ENCODE measurements at places on chromosomes 16 and 17.

GRCh38 chr16:57829969-57830360 lies 27.7 kb upstream of the KIFC3 start:
- no peak for DNase-seq

DNA sequence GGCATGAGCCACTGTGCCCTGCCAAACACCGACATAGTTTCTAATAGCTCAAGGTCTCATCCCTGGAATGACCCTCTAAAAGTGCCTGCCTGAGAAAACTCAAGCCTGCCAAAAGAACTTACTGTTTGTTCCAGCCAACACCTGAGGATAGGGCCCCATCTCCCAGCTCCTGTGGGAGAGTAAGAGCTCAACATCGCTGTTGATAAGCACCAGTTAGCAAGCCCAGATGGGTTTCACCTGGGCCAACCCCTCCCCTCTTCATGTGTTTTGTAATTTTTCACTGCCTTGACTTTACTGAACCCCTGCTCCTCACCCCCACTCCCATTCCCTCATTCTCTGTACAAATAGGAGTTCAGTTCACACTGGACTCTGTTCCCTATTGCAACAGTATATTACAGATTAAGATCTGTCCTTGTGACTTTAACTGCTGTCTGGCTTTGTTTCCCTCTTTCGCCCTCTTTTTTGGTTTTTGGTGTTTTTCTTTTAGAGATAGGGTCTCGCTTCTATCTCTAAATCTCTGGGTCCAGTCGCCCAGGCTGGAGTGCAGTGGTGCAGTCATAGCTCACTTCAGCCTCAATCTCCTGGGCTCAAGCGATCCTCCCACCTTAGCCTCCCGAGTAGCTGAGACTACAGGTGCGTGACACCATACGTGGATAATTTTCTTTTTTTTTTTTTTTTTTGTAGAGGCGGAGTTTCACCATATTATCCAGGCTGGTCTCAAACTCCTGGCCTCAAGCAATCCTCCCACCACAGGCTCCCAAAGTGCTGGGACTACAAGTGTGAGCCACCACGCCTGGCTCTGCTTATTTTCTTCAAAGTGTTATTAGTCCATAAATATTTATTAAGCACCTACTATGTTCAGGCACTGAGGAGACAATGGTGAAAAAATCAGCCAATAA lies 12.3 kb downstream of the NUPR1 start:
- DNase-seq, result no peak

- no peak for DNase-seq
Observed at GRCh38 chr16:81668243-81669097, 110.6 kb upstream of the PLCG2 start.

DNA sequence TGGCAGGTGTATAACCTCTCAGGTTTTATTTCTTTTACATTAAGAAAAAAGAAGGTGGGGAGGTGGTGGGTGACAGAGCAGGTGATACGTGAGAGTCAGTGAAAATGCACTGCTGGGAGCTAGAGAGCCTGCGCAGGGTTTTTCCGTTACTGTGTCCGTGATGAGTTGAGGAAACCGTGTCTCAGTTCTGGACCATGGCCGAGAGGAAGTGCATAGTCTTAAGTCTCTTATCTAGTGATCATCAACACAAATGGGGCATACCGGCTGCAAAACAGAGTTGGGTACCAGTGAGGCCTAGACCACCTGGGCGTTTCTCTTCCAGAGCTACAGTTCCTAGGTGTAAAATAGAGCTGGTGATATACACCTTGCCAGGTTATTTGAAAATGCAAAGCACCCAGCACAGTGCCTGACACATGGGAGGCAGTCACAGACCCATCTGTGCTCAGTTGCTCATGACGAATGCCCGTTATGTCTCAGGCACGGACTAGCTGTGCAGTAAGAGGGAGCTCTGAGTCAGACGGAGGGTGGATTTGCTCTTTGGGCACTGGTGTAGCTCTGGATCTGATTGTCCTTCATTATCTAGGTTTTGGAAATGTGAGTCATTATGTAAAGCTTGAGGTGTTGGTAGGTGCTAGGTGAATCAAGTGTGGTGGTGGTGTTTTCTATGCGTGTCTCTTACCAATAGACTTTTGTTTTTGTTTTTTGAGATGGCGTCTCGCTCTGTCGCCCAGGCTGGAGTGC lies 60.9 kb downstream of the RPTOR start:
- DNase-seq, result no peak

- no peak for DNase-seq
Observed at GRCh38 chr16:46972429-46973206, 856 bp downstream of the DNAJA2 start.

DNA sequence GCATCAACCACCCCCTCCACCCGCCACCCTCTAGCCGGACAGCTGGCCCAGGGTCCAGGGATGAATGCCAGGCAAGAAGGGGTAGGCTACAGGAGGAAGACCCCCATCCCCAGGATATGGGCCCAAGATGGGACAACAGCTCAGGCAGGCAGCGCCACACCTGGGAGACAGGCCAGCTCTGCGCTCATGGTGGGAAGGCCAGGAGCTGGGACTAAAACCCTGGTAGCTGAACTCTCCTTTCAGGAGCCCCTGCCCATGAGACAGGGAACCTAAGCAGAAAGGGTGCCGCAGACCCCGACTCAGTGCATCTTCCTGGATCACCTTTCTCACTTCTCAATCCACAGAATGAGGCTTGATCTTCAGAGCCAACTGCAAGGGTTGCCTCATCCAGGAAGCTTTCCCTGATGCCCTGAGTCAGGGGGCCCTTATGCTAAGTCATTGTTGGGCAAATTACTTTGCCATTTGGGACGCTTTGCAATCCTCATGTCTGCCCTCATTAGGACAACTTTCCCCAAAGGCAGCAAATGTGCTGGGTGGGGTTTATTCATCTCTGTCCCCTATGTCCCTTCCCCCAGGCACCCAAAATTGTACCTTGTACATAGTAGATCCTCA lies 9.0 kb downstream of the ZDHHC1 start:
- DNase-seq, result no peak

DNA sequence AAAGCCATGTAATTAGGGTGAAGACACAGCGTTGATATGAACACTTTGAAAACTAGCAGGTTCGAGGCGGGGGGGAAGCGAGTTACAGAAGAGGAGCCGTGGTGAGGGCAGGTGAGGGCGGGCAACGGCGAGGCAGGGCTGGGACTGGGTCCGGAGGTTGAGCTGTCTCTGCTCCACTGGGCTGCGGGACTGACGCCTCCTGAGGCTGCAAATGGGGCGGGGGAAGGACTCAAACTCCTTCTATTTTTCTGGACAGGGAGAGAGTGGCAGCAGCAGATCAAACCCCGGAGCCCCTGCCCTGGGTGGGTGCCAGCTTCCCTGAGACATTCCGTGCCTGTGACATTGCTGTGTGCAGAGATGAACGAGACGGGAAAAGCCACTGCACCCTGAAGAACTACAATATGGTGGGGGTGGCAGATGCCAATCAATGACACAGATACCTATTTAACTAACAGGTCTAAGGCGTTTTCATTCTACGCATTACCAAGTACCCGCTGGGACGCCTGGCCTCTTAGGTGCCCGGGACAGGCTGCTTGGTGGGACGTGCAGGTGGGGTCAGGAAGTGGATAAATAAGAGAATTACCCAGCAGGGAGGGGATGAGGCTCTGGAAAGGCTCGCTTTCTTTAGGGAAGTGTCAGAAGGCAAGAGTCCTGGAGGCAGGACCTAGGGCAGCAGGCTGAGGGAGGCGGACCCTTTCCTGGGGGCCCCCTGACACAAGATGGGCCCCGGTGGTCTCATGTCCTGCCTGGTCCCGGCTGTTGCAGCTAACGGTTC lies 30.4 kb downstream of the RPH3AL start:
- no peak for DNase-seq

Measured in AG04449 (cell line).